ENCODE measurements at places on chromosomes 7 and 10.
A peak's percentile ranks its signal among the peaks of the same experiment; 100 is the strongest.

DNA sequence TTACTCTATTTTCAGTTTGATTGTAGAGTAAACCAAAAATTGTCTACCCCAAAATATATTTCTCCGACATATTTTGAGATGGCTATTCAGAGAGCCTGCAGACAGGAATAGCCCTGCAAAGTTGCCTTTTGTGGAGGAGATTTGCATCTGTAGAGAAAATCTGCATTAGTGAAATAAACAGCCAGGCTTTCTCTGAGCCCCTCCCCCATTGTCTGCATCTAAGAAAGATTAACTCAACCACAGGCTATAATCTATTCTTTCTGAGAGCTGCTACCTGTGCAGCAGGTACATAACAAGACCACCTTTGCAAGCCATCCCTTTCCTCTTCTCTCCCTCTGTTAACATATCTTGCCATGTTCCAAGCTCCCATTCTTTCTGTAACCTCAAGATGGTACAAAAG, 1034.2 kb downstream of the SORCS3 start:
- no peak for DNase-seq
- no peaks in the 10 kb centered on the region for H3K4me1 ChIP-seq
- H3K27ac ChIP-seq, result no peak overlapping the region
- no peak overlapping the region for H3K4me3 ChIP-seq

DNA sequence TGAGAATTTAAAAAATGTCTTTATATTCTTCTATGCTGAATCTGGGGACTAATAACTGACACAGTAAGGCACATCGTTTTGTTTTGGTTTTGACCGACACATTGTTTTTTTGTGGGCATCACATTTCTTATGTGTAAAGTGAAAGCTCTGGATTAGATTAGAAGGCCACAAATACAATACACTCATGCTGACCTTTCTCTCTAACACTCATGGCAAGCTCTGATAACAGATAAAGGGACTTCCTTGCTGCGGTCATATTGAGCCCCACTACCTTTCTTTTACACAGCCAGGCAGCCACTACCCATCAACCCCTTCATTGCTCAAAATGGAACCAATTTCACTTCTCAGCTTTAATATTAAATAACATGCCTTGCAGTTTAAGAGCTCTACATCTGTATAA, 26.0 kb downstream of the PPP1R3A start:
- H3K36me3 ChIP-seq, result no peaks in the 10 kb centered on the region
- H3K27me3 ChIP-seq, result no peaks in the 10 kb centered on the region
- H3K4me1 ChIP-seq, result no peaks in the 10 kb centered on the region
- DNase-seq, result no peak
- no peak overlapping the region for H3K4me3 ChIP-seq

- H3K4me3 ChIP-seq, result no peak overlapping the region
- DNase-seq, result no peak
- no peaks in the 10 kb centered on the region for H3K27me3 ChIP-seq
- H3K4me1 ChIP-seq, result no peaks in the 10 kb centered on the region
- H3K27ac ChIP-seq, result no peak overlapping the region
Measured at GRCh38 chr10:29922892-29923291, 136.5 kb downstream of the JCAD start.

- H3K27ac ChIP-seq, result peak overlapping the region; percentile 78
- peaks cover 15% of the 10 kb centered on the region for H3K4me1 ChIP-seq
- H3K36me3 ChIP-seq, result no peaks in the 10 kb centered on the region
- DNase-seq, result no peak
Measured at GRCh38 chr10:92690211-92690914, 608 bp downstream of the HHEX start.

DNA sequence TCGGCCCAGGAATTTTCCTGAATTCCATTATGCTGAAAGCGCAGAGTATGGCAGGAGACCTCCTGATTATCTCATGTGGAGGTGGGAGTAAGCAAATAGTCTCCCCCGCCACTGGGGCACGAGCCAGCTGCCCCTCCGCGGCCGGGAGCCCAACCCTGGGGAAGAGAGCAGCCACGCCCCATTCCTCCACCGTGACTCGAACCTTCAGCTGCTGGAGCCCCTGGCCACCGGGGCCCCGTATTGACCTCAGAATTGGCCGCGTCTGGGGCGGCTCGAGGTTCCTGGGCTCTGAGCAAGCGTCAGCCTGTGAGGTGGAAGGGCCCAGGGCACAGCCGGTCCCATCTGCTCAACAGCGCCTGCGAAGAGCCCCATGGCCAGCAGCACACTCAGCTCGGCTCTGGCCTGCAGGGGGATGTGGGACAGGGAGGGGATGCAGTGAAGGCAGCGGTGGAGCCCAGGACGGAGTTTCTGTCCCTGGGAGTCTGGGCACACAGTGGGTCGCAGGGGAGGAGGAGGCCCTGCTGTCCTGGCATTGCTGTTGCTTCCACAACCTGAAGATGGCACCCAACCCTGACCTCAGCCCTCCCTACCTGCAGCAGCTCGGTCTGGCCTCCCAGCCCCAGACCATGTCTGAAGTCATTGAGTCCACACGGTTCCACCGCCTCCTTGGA, 97.8 kb downstream of the CHST15 start:
- H3K27ac ChIP-seq, result no peak overlapping the region
- peak; percentile 88 for DNase-seq
- H3K36me3 ChIP-seq, result no peaks in the 10 kb centered on the region
- peak overlapping the region; percentile 26 for H3K4me3 ChIP-seq

DNA sequence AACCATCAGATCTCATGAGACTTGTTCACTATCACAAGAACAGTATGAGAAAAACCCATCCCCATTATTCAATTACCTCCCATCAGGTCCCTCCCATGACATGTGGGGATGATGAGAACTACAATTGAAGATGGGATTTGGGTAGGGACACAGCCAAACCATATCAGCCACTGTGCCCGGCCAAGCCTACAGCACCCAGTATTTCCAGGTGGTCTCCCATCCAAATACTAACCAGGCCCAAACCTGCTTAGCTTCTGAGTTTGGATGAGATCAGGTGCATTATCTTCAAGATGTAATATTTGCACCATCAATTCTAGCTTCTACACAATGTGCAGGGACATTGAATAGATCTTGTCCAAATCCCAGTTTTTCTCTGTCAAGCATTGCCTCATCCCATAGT, 196.9 kb downstream of the BAMBI start:
- H3K4me3 ChIP-seq, result no peak overlapping the region
- no peak for DNase-seq
- no peak overlapping the region for H3K27ac ChIP-seq
- no peaks in the 10 kb centered on the region for H3K36me3 ChIP-seq
- no peaks in the 10 kb centered on the region for H3K27me3 ChIP-seq

- no peaks in the 10 kb centered on the region for H3K27me3 ChIP-seq
- no peak for DNase-seq
- no peaks in the 10 kb centered on the region for H3K4me1 ChIP-seq
- no peak overlapping the region for H3K4me3 ChIP-seq
- no peaks in the 10 kb centered on the region for H3K36me3 ChIP-seq
- no peak overlapping the region for H3K27ac ChIP-seq
Measured at GRCh38 chr7:8141070-8141469, 120.9 kb downstream of the ICA1 start.

DNA sequence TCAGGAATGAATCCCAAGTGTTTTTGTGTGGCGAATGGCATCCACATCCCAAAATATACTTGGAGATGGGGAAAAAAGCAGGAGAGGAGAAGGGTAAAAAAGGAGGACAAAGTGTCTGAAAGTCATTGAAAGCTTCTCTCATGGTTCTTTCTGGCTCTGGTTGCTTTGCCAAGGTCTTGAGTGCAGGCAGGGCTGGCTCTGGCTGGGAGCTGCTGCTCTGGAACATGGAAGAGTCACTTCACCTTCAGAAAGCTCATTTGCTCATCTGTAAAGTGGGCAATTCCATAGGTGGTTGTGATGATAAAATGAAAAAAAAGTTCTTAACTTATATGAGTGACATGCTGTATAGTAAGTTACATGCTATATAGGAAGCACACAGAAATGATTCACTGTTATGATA, 2.9 kb upstream of the PRSS2 start:
- H3K4me3 ChIP-seq, result no peak overlapping the region
- H3K27ac ChIP-seq, result no peak overlapping the region

- no peak overlapping the region for H3K4me3 ChIP-seq
- no peak for DNase-seq
- H3K27ac ChIP-seq, result no peak overlapping the region
Measured at GRCh38 chr7:106779877-106780276, 85.2 kb upstream of the PIK3CG start.

GRCh38 chr7:157687158-157687557, 350.4 kb downstream of the DNAJB6 start:
- no peak overlapping the region for H3K27ac ChIP-seq
- no peak overlapping the region for H3K4me3 ChIP-seq
- no peaks in the 10 kb centered on the region for H3K36me3 ChIP-seq
- H3K27me3 ChIP-seq, result peaks cover 35% of the 10 kb centered on the region

DNA sequence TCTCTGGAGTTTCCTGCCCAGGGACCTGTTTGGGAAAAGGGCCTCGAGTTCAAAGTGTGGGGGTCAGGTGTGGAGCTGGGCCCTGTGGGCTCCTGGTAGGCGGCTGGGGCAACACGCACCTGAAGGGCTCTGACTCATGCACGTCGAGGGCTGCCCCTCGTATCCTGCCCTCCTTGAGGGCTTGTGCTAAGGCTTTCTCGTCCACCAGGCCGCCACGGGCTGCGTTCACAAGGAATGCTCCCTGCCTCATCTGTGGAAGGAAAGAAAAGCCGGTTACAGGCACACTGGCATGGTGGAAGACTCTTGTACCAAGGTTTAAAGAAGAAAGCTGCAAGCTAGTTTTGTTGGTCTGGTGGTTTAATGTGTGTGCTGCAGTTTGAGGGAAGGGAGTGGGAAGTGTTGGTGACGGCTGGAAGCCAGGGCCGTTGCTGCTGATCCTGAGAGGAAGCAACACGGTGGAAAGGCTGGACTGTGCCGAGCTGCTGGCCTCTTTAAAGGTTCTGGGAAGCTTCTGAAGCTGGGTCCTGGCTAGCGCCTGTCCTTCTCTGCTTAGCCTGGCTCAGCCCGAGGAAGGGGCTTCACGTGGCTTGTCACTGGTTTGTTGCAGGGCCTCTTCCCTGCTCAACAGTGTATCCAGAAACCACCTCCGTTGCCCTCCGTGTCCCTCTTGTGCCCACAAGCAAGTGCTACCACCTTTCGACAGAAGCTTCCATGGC, 52.0 kb downstream of the ZRANB1 start:
- H3K36me3 ChIP-seq, result no peaks in the 10 kb centered on the region
- H3K4me1 ChIP-seq, result peaks cover 19% of the 10 kb centered on the region
- DNase-seq, result no peak
- H3K27me3 ChIP-seq, result no peaks in the 10 kb centered on the region
- H3K27ac ChIP-seq, result no peak overlapping the region

DNA sequence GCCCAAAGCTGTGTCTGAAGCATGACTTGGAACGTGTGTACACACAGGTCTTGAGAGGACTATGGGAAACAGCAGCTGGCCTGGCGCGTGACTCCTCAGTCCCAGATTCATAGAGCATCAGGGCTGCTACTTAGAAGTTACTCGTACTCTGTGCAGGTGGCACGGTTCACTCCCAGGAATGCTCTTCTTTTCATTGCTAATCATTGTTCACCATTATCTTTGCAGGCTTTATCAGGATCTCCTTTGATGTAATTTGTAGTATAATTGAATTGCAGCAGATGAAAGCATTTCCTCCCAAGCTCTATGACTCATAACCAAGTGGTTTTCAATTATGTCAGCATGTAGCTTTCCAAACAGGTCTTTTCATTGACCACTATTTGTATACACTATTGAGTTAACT, 938.9 kb downstream of the NRG3 start:
- H3K27me3 ChIP-seq, result no peaks in the 10 kb centered on the region
- no peak for DNase-seq
- no peak overlapping the region for H3K4me3 ChIP-seq
- H3K27ac ChIP-seq, result no peak overlapping the region

- no peak overlapping the region for H3K4me3 ChIP-seq
- no peaks in the 10 kb centered on the region for H3K27me3 ChIP-seq
- H3K36me3 ChIP-seq, result no peaks in the 10 kb centered on the region
- no peak for DNase-seq
- H3K4me1 ChIP-seq, result peaks cover 85% of the 10 kb centered on the region
- H3K27ac ChIP-seq, result no peak overlapping the region
Measured at GRCh38 chr7:105026750-105027149, 12.7 kb downstream of the KMT2E start.

DNA sequence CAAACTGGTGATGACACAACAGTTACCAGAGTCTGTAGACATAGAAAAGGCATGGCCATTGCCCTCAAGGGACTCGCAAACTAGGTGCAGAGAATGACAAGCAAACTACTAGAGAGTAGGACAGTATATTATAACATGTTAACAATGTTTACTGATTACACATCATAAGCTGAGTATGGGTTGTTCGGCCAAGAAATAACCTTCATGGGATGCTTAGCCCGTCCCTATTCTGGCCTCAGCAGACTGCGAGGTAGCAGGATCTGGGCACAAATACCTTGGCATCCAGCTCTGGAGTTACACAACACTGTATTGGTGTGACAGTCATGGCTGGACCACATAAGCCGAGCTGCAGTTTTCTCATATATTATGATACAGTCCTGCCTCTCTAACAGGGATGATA, 51.4 kb downstream of the ABCB4 start:
- no peaks in the 10 kb centered on the region for H3K27me3 ChIP-seq
- DNase-seq, result no peak
- no peaks in the 10 kb centered on the region for H3K36me3 ChIP-seq
- no peak overlapping the region for H3K27ac ChIP-seq

DNA sequence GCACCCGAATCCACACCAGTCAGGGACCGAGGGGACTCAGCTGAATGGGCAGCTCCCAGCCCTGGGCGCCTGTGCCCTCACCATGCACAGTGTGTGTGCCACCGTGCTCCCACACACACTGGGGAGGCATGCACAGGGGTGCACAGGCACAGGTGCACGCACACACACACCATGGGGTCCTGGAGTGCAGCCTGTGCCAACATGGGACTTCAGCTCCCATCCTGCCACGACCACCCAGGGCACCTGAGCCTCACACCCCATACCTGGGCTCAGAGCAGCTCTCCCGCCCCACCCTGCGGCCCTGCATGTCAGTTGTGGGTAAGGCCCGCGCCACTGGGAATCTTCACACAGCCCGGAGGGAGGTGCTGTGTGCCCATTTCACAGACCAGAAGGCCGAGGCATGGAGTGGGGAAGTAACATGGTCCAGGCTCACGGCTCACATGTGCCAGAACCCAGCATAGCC, 8.0 kb downstream of the ELFN1 start:
- no peaks in the 10 kb centered on the region for H3K27me3 ChIP-seq
- DNase-seq, result no peak
- no peaks in the 10 kb centered on the region for H3K4me1 ChIP-seq
- no peak overlapping the region for H3K4me3 ChIP-seq
- no peaks in the 10 kb centered on the region for H3K36me3 ChIP-seq

DNA sequence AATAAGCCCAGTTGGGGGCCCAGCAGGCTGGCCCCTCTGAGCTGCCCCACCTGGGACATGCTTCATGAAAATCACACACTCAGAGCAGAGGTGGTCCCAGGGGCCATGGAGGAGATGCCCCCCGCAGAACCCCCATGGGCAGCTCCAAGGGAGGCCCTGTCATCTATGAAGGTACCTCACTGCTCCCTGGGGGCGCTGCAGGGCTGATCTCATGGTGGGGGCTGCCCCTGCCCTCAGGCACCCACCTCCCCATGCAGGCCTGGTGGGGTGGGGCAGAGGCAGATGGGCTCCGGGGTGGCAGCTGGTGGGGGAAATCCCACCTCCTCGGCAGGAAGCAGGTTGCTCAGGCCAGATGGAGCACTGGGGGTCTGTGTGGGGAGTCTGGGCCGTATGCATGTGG, 60.5 kb downstream of the YKT6 start:
- peaks cover 59% of the 10 kb centered on the region for H3K4me1 ChIP-seq
- no peak for DNase-seq
- H3K27ac ChIP-seq, result no peak overlapping the region
- H3K27me3 ChIP-seq, result no peaks in the 10 kb centered on the region
- H3K36me3 ChIP-seq, result no peaks in the 10 kb centered on the region

GRCh38 chr7:39811161-39811614, 138.9 kb upstream of the CDK13 start:
- no peak for DNase-seq
- H3K36me3 ChIP-seq, result no peaks in the 10 kb centered on the region
- no peak overlapping the region for H3K27ac ChIP-seq
- no peaks in the 10 kb centered on the region for H3K4me1 ChIP-seq
- no peaks in the 10 kb centered on the region for H3K27me3 ChIP-seq
